ENCODE measurements at places on chromosomes 4 and X.

- no peak for DNase-seq
Observed at GRCh38 chr4:107467461-107467860, 252.6 kb downstream of the PAPSS1 start.

- no peak for DNase-seq
Observed at GRCh38 chr4:144687466-144687865, 41.5 kb downstream of the HHIP start.

GRCh38 chr4:8117278-8117682, 41.3 kb downstream of the ABLIM2 start:
- peak; percentile 83 for DNase-seq

DNA sequence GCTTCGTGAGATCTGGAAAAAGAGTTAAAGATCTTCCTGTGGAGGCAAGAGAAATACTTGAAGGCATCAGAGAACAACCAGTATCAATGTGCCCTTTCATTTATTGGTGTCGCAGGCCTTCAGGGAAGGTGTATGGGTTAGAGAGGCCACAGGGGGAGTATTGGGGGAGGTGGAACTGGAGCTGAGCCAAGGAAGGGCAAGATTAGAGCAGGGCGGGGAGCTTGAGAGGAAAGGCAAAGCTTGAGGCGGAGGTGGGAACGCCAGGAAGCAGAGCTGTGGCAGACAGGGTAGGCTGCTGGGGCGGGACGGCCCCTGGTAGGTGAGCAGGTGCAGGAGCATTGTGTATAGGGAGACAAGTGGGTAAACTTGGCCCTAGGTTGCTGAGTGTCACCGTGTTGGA, 329.9 kb downstream of the ARHGAP10 start:
- DNase-seq, result no peak

DNA sequence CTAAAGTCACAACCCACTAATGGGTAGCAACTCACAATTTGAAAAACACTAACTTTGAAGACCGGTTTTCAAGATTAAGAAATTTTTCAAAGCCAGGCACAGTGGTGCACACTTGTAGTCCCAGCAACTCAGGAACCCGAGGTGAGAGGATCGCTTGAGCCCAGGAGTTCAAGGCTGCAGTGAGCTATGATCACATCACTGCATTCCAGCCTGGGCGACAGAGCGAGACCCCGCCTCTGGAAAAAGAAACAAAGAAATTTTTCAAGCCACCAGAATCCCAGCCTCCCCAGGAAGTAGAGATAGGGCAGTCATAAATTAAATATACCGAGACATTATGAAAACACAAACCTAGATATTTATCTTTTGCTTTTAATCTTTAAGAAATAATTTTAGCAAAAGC, 13.0 kb downstream of the SMARCA1 start:
- DNase-seq, result no peak

DNA sequence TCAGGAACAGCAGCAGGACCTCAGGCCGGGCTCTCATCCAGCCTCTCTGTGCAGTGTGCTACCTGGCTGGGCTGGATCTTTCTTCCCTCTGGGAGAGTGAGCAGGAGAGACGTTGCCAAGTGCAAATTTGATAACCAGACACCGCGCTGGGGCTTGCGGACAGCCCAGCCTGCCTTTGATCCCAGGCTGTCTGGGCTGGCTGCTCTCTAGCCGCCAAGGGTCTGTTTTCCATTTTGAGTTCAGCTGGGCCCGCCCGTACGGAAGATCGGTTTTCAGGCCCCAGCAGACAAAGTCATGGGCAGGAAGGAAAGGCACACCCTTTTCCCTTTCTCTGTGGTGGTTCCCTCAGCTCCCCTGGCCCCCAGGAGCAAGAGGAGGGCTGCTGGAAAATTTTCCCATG, 90.2 kb downstream of the CPZ start:
- no peak for DNase-seq

Data from activated CD4-positive, alpha-beta T cell treated with anti-CD3 and anti-CD28 coated beads, Interleukin-2, amount 10 ng/mL, durations not matched to agents 24 days and 14 days (primary cell).